ENCODE measurements at places on chromosomes 3 and 15. TPM values are rescaled to one million over a fixed set of nuclear protein-coding genes. Genes with fewer than 3 reads are reported as not detected.

Gene TLNRD1
- total RNA-seq, result 15.6 TPM

Gene WNT5A
- not detected for total RNA-seq

Gene SLC9C1
- total RNA-seq, result not detected

Gene GABRR3
- not detected for total RNA-seq

Gene ZNF502
- total RNA-seq, result 6.3 TPM

Gene PLSCR4
- not detected for total RNA-seq

Measured in CD8-positive, alpha-beta T cell (primary cell).